ENCODE measurements at places on chromosomes 5 and 9. TPM values are rescaled to one million over a fixed set of nuclear protein-coding genes. Genes with fewer than 3 reads are reported as not detected.

The BTNL9 gene
- 173 TPM for total RNA-seq

The FNIP1 gene
- 57.8 TPM for total RNA-seq

The ZNF782 gene
- total RNA-seq: 16.3 TPM

The TRAF2 gene
- 54.5 TPM for total RNA-seq

The CD72 gene
- total RNA-seq: 110 TPM

The PCDHGC3 gene
- 1.9 TPM for total RNA-seq

The COMMD10 gene
- total RNA-seq: 48.7 TPM
